ENCODE measurements at places on chromosomes 6 and 20.

- no peak for DNase-seq
Measured at GRCh38 chr6:79167931-79168694, 66.4 kb downstream of the HMGN3 start.

DNA sequence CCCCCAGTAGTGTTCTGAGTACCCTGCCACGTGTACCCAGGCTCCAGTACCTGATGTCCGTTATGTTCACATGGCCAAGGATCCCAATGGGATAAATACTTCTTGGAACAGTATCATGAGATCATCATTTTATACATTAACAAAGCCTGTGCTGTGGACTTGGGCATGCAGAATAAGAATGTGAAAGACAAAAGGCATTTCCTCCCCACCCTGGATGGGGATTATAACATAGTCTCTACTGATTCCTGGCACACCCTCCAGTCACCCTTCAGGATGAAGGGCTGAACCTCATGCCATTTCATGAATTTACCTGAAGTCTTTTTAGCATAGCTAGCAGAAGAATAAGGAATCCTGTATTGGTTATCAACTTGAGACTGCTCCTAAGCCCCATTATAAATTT is 2.8 kb downstream of the TNFRSF21 start:
- DNase-seq = no peak

DNA sequence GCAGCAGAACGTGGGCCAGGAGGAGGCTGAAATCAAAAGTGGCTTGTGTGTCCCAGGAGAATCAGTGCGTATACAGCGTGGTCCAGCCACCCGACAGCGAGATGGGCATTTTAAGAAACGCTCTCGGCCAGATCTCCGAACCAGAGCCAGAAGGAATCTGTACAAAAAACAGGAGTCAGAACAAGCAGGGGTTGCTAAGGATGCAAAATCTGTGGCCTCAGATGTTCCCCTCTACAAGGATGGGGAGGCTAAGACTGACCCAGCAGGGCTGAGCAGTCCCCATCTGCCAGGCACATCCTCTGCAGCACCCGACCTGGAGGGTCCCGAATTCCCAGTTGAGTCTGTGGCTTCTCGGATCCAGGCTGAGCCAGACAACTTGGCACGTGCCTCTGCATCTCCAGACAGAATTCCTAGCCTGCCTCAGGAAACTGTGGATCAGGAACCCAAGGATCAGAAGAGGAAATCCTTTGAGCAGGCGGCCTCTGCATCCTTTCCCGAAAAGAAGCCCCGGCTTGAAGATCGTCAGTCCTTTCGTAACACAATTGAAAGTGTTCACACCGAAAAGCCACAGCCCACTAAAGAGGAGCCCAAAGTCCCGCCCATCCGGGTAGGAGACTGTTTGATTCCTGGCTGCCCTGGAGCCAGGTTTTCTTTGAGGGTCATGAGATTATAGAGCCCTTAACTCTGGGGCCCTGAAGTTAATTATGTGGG is 75.3 kb downstream of the ASXL1 start:
- no peak for DNase-seq

GRCh38 chr6:31663961-31664789 is 622 bp downstream of the GPANK1 start:
- DNase-seq = no peak

DNA sequence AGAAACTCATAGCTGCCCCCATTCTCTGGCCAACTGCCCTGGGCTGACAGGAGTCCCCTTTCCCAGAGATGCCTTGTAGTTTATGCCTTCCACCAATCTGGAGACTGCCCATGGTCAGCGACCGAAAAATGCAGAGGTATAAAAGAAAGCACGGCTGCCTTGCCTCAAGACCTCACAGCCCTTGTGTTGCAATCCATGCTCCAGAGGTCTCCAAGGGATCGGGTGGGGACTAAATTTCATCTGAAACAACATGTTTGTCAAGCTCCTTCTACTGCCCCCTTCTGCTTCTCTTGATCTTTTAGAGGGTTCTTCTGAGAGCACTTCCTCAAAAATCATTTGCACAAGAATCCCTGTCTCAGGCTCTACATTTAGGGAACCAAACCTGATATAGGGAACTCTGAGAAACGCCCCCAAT is 128.8 kb downstream of the PLCB1 start:
- no peak for DNase-seq

DNA sequence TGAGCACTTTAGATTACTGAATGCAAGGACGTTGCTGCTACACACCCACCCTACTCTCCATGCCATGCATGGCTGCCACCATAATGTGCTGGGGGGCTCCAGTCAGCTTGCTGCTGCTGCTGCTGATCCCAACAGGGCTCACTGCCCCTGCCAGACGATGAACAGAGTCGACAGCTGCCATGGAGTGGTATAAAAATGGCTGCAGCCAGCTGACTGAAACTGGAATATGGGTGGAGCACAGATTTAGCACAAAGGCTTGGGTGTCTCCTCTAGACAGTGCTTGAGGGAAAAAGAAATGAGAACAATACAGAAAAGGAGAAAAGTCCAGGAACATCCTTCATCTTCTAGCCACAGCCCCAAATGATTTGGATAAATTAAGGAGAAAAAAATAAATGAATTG is 150.7 kb downstream of the PDSS2 start:
- DNase-seq = no peak

- no peak for DNase-seq
Measured at GRCh38 chr6:18380158-18380836, 6.9 kb upstream of the RNF144B start.

- DNase-seq = no peak
Measured at GRCh38 chr20:56400001-56400640, 7.7 kb downstream of the CSTF1 start.

- no peak for DNase-seq
Measured at GRCh38 chr20:63831993-63832686, 1.1 kb upstream of the ZBTB46 start.

- DNase-seq = no peak
Measured at GRCh38 chr6:149754548-149754947, 5.0 kb downstream of the PCMT1 start.

GRCh38 chr6:6610031-6610591 is 21.6 kb downstream of the LY86 start:
- peak; percentile 73 for DNase-seq

- DNase-seq = no peak
Measured at GRCh38 chr6:45386501-45386900, 8.8 kb upstream of the SUPT3H start.

DNA sequence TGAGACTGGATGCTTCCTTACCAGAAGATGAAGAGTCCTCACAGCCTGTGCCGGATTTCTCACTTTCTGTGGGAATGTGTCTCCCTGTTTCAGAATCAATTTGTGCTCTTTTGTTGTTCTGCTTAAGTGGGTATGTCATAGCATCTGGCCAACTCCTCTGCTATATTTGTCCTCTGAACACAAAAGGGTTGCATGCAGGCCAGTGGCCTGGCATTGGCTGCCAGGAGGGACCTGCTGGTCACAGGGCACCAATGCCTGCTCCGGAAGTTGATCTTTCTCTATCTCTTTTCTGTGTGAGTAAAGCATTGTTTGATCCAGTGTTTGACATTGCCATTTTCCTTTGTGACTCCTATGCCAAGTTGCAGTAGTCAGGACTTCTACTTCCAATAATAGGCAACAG is 47.8 kb downstream of the JARID2 start:
- DNase-seq = peak; percentile 45

DNA sequence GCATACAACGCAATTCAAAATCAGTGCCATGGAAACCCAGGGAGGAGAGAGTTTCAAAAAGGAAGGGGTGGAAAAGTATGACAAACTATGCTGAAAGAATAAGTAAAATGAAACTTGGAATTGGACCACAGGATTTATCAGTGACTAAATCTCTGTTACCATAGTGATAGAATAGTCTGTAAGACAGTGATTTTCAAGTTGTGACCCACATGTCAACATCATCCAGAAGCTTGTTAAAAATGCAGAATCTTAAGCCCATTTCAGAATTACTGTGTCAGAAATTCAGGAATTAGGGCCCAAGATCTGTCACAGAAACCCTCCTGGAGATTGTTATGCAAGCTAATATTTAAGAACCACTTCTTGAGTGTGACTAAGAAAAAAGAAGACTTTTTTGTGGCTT is 417.7 kb upstream of the JAG1 start:
- DNase-seq = no peak

GRCh38 chr6:124205921-124206320 is 402.3 kb downstream of the NKAIN2 start:
- DNase-seq = no peak

All from activated CD8-positive, alpha-beta memory T cell treated with anti-CD3 and anti-CD28 coated beads for 24 hours (primary cell).